Adrenal gland (tissue), 19 donors: ENCODE measurements at places on chromosomes 6 and 20. TPM values are rescaled to one million over a fixed set of nuclear protein-coding genes. Genes with fewer than 3 reads are reported as not detected.

Gene ADGRB3
- total RNA-seq = 3.8 TPM

Gene HCK
- total RNA-seq = 36.0 TPM

Gene TFB1M
- 17.1 TPM for total RNA-seq

Gene SLC2A10
- total RNA-seq = 10.6 TPM

Gene OXT
- 0.83 TPM for total RNA-seq

- no peaks in the 10 kb centered on the region for H3K27me3 ChIP-seq
- no peaks in the 10 kb centered on the region for H3K36me3 ChIP-seq
- H3K4me3 ChIP-seq = no peak overlapping the region
- no peaks in the 10 kb centered on the region for H3K4me1 ChIP-seq
Observed at GRCh38 chr6:45920819-45921511, 94.7 kb downstream of the CLIC5 start.

GRCh38 chr6:36501686-36502085 is 45.6 kb downstream of the STK38 start:
- H3K36me3 ChIP-seq = no peaks in the 10 kb centered on the region
- H3K4me1 ChIP-seq = no peaks in the 10 kb centered on the region
- DNase-seq = no peak
- no peak overlapping the region for H3K4me3 ChIP-seq
- no peaks in the 10 kb centered on the region for H3K27me3 ChIP-seq

GRCh38 chr6:7489376-7489775 is 52.1 kb upstream of the DSP start:
- H3K4me1 ChIP-seq = no peaks in the 10 kb centered on the region
- DNase-seq = no peak
- no peak overlapping the region for H3K4me3 ChIP-seq
- no peaks in the 10 kb centered on the region for H3K27me3 ChIP-seq

DNA sequence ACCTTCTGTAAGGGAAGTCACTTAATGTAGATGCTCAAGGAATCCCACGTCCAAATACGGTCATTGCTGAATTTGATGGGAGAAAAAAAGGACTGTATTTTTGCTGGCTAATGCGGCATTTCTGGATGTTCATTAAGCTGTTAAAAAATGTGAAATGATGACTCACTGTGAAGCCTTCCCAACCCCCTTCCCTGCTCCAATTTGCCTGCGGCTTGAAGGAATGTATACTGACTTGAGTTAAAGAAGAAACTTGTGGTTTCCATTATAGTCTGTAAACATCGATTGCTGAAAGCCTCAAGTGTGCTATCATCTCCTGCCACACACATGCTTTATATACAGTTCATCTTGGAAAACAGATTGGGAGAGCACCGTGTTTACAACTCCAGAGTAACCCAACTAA is 249.1 kb upstream of the JAG1 start:
- DNase-seq = no peak
- H3K27ac ChIP-seq = no peak overlapping the region
- H3K27me3 ChIP-seq = no peaks in the 10 kb centered on the region
- H3K4me3 ChIP-seq = no peak overlapping the region
- H3K4me1 ChIP-seq = no peaks in the 10 kb centered on the region

DNA sequence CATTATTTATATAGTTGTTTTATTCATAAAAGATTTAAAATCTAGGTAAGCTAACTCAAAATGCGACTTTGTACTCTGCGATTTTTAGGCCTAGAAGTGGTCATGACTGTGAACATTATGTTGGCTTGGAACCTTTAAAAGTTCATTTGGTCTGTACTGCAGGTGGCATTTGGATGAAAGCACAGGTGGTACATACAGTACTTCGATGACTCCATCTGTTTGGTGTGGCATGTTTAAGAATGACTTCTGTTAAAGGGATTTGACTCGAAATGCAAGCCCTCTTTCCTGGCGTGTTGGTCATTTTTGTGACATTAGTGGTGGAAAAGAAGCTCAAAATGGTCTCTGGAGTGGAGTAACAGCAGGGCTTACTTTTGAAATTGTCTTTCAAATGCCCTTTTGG is 118.1 kb downstream of the UST start:
- no peak overlapping the region for H3K4me3 ChIP-seq
- H3K27me3 ChIP-seq = no peaks in the 10 kb centered on the region
- no peak for DNase-seq
- H3K27ac ChIP-seq = no peak overlapping the region
- no peaks in the 10 kb centered on the region for H3K36me3 ChIP-seq

DNA sequence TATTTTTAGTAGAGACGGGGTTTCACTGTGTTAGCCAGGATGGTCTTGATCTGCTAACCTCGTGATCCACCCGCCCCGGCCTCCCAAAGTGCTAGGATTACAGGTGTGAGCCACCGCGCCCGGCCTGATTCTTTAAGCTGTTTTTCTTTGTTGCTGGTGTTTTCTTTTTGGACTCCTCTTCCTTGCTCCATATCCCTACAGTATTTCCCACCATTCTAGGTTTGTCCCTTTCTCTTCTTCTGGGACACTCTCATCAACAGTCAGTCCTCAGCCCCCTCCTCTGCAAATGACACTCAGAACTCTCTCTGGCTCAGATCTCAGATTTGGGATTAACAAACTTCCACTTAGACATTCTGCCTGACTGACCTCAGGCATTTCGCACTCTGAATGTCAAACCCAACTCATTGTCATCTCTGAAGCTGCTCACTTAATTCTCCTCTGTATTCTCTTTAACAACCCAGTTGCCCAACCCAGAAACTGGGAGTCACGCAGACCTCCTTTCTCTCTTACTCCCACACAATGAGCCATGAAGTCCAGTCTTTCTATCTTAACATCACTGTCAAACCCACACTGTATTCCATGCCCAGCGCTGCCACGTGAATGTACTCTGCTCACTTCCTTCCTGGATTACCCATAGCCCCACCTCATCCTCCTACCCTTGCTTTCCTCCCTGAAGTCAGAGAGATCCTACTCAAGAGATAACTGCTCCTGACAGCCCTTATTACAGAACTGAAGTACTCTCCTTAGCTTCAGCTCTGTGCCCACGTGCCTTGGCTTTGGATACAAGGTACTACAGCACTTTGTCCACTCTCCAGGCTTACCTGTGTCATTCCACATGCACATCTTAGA is 2.6 kb downstream of the MPIG6B start:
- H3K27ac ChIP-seq = no peak overlapping the region
- H3K27me3 ChIP-seq = no peaks in the 10 kb centered on the region
- H3K4me1 ChIP-seq = peaks cover 27% of the 10 kb centered on the region
- H3K36me3 ChIP-seq = no peaks in the 10 kb centered on the region

DNA sequence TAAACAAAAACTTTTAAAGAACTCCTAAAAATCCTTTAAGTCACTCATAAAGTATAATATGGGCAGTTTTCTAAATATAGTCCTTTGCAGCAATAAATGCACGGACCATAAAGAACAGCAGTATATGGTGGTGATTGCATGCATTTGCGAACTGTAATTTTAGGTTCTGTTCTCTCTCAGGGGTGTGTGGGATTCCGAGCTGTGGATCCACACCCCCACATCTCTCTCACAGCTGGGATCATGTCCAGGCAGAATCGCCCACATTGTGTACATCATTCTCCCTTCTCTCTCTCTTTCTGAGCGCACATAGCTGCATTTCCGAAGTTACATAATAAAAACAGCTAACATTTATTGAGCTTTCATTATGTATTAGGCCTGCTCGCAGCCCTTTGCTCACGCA is 28.6 kb downstream of the SLC52A3 start:
- H3K27me3 ChIP-seq = no peaks in the 10 kb centered on the region
- no peaks in the 10 kb centered on the region for H3K36me3 ChIP-seq
- DNase-seq = no peak

- H3K4me1 ChIP-seq = no peaks in the 10 kb centered on the region
- no peaks in the 10 kb centered on the region for H3K27me3 ChIP-seq
- DNase-seq = peak; percentile 20
- no peak overlapping the region for H3K27ac ChIP-seq
- no peaks in the 10 kb centered on the region for H3K36me3 ChIP-seq
Observed at GRCh38 chr6:151196555-151196954, 43.2 kb upstream of the AKAP12 start.

DNA sequence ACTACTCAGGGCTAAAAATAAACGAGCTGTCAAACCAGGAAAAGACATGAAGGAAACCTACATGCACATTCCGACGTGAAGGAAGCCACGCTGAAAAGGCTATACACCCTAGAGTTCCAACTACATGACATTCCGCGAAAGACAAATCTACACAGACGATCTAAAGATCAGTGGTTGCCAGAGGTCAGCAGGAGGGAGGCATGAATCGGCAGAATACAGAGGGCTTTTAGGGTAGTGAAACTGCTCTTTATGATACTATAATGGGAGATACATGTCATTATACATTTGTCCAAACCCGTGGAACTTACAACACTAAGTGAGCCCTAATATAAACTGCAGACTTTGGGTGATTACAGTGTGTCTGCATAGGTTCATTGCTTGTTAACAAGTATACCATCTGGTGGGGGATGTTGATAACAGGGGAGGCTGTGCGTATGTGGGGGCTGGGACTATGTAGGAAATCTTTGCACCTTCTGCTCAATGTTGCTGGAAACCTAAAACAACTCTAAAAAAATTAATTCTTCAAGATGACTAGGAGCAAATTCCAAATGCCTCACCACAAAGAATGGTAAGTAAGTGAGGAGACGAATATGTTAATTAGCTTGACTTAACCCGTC is 132.2 kb upstream of the CDH4 start:
- no peaks in the 10 kb centered on the region for H3K36me3 ChIP-seq
- H3K4me1 ChIP-seq = no peaks in the 10 kb centered on the region
- no peak overlapping the region for H3K4me3 ChIP-seq
- H3K27me3 ChIP-seq = no peaks in the 10 kb centered on the region

- DNase-seq = no peak
- H3K4me1 ChIP-seq = peaks cover 7% of the 10 kb centered on the region
- no peak overlapping the region for H3K4me3 ChIP-seq
- no peak overlapping the region for H3K27ac ChIP-seq
Observed at GRCh38 chr6:136347847-136348246, 58.2 kb upstream of the BCLAF1 start.

DNA sequence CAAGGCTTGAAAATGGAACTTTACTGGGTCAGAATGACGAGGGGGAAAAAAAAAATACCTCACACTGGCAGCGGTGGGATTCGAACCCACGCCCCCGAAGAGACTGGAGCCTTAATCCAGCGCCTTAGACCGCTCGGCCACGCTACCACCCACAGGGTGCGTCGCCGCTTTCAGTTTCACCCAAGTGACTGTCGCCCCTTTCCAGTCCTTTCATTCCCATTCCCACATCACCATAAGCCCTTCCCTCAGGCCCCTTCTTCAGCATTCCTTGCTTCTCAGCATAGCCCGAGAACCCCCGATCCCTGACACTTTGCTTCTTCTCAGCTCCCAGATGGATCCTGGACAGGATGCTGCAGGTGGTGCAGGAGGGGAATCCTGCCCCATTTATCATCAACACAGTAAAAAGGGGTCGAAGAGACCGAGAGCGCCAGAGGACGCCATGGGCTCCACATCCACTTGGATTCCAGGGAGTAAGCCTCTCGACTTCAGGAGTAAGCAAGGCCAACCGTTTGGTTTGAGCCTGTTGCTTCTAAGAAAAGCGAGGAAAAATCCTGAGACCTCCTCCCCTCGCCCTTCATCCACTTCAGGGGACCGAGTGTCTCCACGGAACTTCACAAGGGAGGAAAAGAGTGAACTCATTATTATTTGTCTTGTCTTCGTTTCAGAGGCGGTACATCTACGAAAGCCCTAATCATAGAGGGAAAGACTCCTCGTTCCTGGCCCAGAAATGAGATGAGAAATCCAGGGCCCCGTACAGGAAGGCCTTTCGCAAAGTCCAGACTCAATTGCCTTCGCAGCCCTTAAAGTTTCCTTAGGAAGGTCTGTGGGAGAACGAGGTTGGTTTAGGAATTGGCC is 20.0 kb upstream of the TRIM27 start:
- no peaks in the 10 kb centered on the region for H3K36me3 ChIP-seq
- peak; percentile 87 for DNase-seq
- peaks cover 13% of the 10 kb centered on the region for H3K4me1 ChIP-seq

- DNase-seq = no peak
- H3K27me3 ChIP-seq = no peaks in the 10 kb centered on the region
- no peak overlapping the region for H3K4me3 ChIP-seq
- H3K36me3 ChIP-seq = no peaks in the 10 kb centered on the region
Observed at GRCh38 chr6:17202526-17202925, 78.6 kb upstream of the RBM24 start.

GRCh38 chr6:43204271-43205105 is 22.5 kb downstream of the CUL9 start:
- H3K27ac ChIP-seq = no peak overlapping the region
- no peak for DNase-seq
- no peaks in the 10 kb centered on the region for H3K27me3 ChIP-seq
- H3K36me3 ChIP-seq = no peaks in the 10 kb centered on the region
- H3K4me1 ChIP-seq = no peaks in the 10 kb centered on the region

DNA sequence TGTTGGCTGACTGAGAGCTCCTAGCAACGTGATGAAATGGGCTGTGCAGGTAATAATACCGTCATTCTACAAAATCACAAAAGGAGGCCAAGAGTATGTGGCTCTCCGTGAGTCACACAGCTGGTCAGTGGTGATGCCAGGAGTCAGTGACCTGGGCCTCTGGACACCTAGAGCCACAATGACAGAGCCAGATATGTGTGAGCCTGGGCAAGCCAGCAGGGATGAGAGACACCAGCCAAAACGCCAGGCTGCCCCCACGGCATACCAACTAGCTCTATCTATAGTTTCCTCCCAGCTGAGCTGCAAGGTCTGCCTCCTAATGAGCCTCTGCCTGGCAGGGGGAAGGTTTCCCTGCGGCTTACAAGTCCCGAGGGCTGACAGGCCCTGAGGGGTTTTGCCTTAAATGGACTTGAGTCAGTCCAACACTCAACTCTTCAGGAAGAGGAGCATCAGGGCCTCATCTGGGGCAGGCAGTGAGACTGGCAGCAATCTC is 70.0 kb downstream of the CPNE5 start:
- no peaks in the 10 kb centered on the region for H3K36me3 ChIP-seq
- H3K4me1 ChIP-seq = no peaks in the 10 kb centered on the region
- H3K27me3 ChIP-seq = no peaks in the 10 kb centered on the region
- no peak overlapping the region for H3K27ac ChIP-seq

DNA sequence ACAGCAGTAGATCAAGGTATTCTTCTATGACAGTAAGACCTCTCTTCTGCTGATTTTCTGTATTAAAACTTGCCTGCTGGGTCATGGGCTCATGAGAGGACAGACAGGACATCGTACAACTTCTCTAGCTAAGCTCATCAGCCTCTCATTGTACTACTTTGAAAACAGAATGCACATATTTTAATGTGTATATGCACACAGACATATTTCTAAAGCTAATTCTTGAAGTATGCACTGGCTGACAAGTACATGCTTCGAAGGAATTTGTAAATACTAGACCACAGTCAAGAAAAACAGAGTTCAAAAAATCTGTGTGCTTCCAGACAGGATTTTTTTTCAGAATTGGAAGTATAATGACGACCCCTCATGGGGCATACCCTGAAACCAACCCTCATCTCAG is 81.7 kb upstream of the CD83 start:
- H3K36me3 ChIP-seq = no peaks in the 10 kb centered on the region
- no peaks in the 10 kb centered on the region for H3K4me1 ChIP-seq
- no peak for DNase-seq
- H3K27ac ChIP-seq = no peak overlapping the region
- H3K27me3 ChIP-seq = no peaks in the 10 kb centered on the region

- peak overlapping the region; percentile 87 for H3K27ac ChIP-seq
- DNase-seq = no peak
- H3K36me3 ChIP-seq = peaks cover 12% of the 10 kb centered on the region
- peak overlapping the region; percentile 69 for H3K4me3 ChIP-seq
- H3K4me1 ChIP-seq = peaks cover 19% of the 10 kb centered on the region
Observed at GRCh38 chr6:43428112-43428570, 800 bp downstream of the ABCC10 start.

- no peaks in the 10 kb centered on the region for H3K4me1 ChIP-seq
- DNase-seq = no peak
- H3K4me3 ChIP-seq = no peak overlapping the region
- no peaks in the 10 kb centered on the region for H3K27me3 ChIP-seq
- H3K36me3 ChIP-seq = no peaks in the 10 kb centered on the region
Observed at GRCh38 chr6:170143401-170144150, 147.3 kb downstream of the DLL1 start.
